ENCODE measurements at places on chromosomes 5 and 9.

- no peak for DNase-seq
These were observed 2.2 kb downstream of the GABRB2 start for GRCh38 chr5:161544350-161544765.

- no peak for DNase-seq
These were observed 27.5 kb downstream of the SEC61B start for GRCh38 chr9:99249619-99250018.

DNA sequence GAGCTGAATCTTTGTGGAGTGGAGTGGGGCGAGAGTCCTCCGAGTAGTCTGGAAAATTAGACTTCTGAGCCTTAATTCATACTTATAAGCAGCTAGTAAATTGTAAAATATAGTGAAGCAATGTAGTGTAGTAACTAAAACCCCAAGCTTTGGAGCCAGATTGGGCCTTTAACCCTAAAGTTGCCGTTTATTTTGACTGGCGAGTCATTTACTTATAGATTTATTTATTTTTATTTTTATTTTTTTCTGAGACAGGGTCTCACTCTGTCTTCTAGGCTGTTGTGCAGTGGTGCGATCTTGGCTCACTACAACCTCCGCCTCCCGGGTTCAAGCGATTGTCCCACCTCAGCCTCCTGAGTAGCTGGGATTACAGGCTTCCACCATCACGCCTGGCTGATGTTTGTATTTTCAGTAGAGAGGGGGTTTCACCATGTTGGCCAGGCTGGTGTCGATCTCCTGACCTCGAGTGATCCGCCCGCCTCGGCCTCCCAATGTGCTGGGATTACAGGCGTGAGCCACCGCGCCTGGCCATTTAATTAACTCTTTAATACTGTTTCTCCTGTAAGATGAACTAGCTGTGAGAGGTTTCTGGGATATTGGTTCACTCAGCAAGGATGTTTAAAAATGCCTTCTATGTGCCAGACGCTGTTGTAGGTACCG is 687 bp upstream of the RPS23 start:
- DNase-seq = no peak

- no peak for DNase-seq
These were observed 419.5 kb upstream of the ACTBL2 start for GRCh38 chr5:57902095-57902494.

- DNase-seq = no peak
These were observed 93.8 kb upstream of the FAM120A start for GRCh38 chr9:93357649-93358048.

GRCh38 chr5:149735066-149735465 is 5.0 kb downstream of the PPARGC1B start:
- DNase-seq = no peak

- no peak for DNase-seq
These were observed 527.0 kb upstream of the TUSC1 start for GRCh38 chr9:26205261-26205660.

GRCh38 chr9:27939186-27939585 is 365.9 kb upstream of the C9orf72 start:
- no peak for DNase-seq

DNA sequence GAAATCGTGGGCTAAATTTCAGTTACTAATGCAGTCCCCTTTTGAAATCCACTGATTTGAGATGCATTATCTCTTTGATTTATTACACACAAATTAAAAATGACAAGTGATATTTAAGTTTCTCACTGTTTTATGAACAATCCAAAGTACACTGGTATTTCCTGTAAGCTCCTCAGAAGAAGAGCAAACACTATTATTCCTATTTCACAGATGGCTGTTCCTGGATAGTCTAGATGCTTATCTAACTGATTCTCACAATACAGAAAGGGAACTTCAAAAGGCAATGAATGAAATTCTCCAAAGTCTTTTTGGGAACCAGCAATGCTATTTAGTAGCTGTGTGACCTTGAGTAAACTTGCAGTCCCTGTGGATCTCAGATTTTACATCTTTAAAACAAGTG is 404.7 kb upstream of the DAB2 start:
- DNase-seq = no peak

GRCh38 chr5:173457482-173457881 is 129.3 kb upstream of the STC2 start:
- DNase-seq = no peak

GRCh38 chr5:54446379-54446732 is 9.1 kb upstream of the HSPB3 start:
- DNase-seq = no peak

DNA sequence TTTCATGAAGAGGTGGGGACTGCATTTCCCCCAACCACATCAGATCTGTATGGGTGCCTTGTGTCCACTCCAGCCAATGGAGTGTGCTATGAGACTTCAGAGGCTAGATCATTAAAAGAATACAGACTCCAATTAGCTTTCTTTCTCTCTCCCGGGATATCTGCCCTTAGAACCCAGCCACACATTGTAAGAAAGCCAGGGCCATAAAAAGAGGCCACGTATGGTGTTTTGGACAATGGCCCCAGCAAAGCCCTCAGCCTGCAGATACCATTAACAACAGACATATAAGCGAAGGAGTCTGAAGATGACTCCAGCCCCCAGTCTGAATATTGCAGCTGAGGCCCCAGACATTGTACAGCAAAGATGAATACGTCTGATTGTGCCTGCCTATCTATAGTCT is 21.5 kb downstream of the IL6ST start:
- no peak for DNase-seq

DNA sequence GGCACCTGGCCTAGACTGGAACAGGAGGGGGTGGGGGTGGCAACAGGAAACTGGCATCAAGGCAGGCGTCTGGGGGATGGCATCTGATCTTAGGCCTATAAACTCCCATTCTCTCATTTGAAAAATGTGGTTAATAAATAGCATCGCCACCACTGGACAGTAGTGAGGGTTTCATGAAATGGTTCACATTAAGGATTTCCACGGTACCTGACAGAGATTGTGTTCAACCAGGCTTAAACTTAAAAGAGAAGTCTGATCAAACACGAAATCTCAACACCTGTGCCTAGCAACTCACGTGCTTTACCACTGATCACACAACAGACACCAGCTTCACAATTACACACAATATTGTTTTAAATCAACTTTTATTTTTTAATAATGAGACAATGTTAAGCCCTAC is 3.0 kb downstream of the DENND1A start:
- no peak for DNase-seq

- DNase-seq = no peak
These were observed 12.1 kb upstream of the BARX1 start for GRCh38 chr9:93967020-93967803.

- DNase-seq = no peak
These were observed 52.2 kb upstream of the KCNMB1 start for GRCh38 chr5:170441393-170441784.

DNA sequence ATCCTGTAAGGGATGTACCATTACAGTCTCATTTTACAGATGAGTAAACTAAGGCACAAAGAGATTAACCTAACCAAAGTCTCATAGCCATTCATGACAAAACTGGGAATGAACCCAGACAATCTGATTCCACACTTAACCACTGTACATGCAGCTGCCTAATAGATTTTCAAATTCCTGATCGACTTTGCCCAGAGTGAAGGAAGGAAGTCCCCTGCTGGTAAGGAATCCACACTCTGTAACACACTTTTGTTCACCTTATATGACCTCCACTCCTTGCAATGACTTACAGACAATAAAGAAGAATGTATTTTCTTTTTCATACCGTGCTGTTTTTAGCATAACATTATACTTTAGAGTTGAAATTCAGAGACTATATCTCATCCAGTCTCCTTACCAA is 31.3 kb upstream of the PLPP6 start:
- no peak for DNase-seq

DNA sequence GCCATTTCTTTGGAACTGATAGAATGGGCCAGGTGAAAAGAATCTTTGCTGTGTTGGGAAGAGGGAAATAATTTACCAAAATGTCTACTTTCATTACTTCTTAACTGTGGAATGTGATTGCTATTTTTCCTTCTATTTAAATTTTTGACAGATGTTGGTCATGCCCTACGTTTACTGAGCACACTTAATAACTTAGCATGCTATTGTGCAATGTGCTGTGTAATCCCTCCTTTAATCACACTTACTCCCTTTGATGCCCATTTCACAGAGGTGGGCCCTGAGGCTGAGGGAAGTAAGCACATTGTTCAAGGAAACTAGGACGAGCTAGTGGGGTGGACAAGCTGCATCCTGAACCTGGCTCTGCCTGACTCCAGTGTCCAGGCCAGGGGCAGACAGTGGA is 47.8 kb upstream of the INSYN2B start:
- no peak for DNase-seq

DNA sequence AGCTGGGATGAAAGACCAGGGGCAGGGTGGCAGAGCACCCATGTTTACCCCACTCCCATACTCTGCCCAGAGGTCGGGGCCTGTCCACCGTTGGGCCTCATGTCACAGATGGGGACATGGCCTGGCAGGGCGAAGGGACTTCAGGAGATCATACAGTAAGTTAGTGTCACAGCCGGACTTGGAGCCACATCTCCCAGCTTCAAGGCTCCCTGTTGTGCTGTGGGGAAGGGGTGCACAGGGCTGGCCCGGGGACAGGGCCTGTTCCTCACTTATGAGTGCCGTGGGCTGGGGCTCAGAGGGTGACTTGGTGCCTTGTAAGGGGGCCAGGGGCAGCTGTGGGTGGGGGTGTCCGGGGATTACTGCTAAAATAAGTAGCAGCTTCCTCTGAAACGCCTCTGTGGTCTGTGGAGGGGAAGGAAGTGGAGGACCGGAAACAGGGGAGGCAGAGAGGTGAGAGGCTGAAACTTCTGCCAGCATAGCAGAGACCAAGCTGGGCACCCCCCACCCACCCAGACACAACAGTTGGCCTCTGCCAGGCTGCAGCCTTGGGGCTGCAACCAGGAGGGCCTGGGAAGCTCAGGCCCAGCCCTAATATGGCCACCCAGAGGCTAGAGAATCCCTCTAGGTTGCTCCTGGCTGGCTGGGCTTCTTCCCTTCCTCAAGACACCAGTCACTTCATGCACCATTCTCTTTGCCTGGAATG is 41.1 kb upstream of the NEK6 start:
- peak; percentile 53 for DNase-seq

DNA sequence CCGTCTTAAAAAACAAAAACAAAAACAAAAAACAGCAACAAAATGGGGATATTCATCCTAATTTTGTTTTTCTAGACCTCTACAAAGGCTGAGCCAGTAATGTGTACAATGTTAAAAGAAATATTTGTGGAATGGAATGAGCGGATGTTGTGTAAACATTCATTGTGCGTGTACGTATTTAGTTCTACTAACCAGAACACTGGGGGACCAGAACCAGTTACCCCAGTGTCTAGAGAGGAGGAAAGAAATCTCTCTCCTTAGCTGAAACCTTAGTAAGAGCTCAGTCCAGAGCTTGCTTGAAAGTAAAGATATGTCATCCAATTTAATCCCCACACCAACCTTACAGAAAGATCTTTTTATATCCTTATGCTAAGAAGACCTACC is 106.7 kb upstream of the CPEB4 start:
- no peak for DNase-seq

GRCh38 chr5:115649541-115649940 is 23.7 kb upstream of the TMED7 start:
- DNase-seq = no peak

DNA sequence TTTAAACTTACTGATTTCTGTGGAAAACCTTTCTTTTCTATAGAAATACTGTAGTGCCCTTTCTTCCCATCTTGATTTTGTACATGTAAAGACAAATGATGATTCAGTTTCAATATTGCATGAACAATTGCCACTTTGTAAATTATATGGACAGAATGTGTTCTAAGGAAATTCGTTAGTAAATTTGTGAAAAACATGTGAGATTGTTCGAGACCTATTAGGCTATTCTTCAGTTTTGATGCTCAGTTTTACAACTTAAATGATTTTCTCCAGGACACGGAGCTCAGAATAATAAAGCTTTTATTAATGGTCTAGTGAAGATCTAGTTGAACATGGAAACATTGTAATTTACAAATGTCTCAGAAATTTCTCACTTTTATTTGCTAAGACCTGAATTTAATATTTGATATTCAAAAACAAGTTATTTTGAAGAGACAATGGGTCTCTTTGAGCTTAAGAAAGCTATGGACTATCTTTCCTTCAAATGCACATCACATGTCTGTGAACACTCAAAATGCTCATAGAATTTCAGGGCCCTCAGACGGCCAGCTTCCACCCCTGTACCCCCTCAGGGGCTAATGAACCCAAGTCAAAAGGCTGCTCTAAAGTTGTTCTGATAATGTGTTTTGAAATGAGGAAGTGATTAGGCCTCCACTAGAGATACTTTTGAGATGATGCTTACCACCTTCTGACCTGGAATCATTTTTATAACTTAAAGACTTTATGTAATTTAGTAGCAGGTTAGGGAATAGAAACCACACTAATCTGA is 54.1 kb upstream of the FSD1L start:
- DNase-seq = no peak

- no peak for DNase-seq
These were observed 25.8 kb upstream of the IFNA14 start for GRCh38 chr9:21265421-21266189.

DNA sequence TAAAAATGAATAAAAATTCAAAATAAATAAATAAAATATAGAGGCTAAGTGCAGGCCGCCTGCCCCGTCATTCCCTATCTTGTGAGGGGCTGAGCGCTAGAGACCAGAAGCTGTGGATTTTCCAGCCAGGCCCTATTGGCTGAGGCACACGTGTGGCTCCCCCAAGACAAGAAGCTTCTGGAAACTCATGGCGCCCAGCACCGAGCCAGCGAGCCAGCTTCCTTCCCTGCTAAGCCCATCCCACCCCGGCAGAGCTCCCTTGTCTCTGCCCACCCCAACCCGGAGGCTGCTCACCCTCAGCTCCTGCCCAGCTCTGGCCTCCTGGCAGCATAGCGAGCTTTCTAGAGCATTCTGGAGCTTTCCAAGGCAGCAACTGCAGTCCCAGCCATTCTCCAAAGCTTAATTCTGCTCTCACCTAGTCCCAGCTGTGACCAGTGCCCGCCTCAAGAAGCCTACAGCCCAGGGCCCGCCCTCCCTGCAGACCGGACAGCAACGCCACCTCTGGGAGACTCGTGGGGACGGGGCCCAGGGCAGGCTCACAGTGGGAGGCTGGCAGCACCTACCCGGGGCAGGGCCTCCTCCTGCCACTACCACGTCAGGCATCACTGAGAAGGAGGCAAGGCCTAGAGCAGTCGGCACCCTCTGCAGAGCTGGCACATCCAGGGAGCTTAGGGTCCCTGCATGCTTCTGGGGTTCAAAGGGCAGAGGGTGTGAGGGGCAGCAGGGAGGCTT is 23.2 kb upstream of the TMEM250 start:
- no peak for DNase-seq

- no peak for DNase-seq
These were observed 9.7 kb downstream of the PCDH1 start for GRCh38 chr5:141868541-141868940.

- DNase-seq = no peak
These were observed 714.6 kb downstream of the SEMA5A start for GRCh38 chr5:8831251-8831650.

All from stimulated activated CD4-positive, alpha-beta T cell treated with anti-CD3 and anti-CD28 coated beads, Interleukin-4, amount 100 ng/mL, for 4 hours (primary cell).